ENCODE measurements at places on chromosomes 1 and 21. TPM values are rescaled to one million over a fixed set of nuclear protein-coding genes. Genes with fewer than 3 reads are reported as not detected.

- no peak for DNase-seq
These were observed 25.4 kb upstream of the SMIM12 start for GRCh38 chr1:34884961-34885360.

GRCh38 chr1:58921342-58921741, 137.5 kb upstream of the JUN start:
- no peak for DNase-seq

DNA sequence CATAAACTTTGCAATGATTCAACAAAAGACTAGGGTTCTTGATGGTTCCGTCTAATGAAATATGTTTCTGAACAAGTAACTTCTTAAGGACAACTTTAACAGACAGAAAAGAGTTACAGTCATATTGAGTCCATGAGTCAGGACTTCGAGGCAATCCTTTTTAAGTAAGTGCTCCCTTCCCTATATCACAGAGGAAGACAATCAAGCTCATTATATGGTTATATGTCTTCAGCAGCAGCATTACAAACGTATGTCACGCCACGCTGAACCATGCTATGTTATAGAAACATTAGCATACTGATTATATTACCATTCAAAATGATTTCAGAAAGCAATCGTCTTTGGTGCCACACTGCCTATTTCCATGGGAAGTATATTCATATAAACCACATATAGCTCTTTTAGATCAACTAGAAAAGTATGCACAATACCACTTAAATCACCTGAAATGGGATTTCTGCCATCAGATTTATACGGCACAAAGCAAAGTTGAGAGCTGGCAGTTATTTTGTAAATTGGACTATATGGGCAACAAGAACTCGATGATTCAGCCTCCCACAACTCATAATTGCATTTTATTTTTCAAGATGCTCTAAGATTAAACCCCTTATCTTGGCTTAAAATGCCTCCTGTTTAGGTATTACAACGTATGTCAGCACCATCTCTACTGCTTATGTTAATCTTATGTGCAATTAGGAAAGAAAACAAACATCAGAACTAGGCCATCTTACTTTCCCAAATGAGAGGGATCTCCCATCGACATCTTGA, 111.3 kb upstream of the SAMSN1 start:
- no peak for DNase-seq

- no peak for DNase-seq
These were observed 2.2 kb upstream of the TMEM51 start for GRCh38 chr1:15151377-15151806.

- DNase-seq = no peak
These were observed 65.9 kb downstream of the CLIC6 start for GRCh38 chr21:34734696-34735095.

- no peak for DNase-seq
These were observed 13.0 kb downstream of the RGS7 start for GRCh38 chr1:241343956-241344355.

DNA sequence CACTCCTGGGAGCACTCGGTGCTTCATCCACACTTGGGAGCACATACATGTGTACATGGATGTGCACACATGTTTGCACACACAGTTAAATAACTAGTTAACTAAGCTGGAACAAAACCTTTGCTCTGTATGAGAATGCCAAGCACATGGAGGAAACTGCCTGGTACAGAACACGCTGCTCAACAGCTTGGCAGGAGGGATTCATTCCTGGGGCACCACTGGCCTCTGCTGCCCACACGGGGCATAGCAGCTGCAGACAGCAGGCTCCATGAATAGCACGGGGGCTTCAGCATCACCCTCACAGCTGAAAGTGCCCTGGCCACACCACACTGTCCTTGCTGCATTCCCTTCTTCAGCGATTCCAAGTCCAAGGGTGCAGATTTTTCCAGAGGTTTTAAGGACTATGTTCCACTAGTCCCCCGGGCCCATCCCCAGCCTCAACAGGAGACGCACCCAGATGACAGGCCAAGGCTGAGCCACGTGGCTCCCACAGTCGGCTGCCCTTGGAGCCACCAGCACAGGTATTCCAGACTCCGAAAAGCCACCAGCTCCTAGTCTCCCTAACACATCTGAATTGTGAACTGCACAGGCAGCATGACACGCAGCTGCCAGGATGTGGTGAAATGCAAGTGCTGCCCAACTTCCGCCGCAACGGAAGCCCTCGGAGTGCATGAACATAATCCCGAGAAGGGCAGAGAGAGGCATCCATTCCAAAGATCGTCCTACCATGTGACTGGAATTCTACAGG, 16.9 kb downstream of the NPHP4 start:
- no peak for DNase-seq

The HTR6 gene
- polyA plus RNA-seq = not detected

The PAQR6 gene
- 0.06 TPM for polyA plus RNA-seq

The NHLH1 gene
- 0.20 TPM for polyA plus RNA-seq

The CA6 gene
- polyA plus RNA-seq = not detected

The FGR gene
- polyA plus RNA-seq = not detected

The RHBDL2 gene
- polyA plus RNA-seq = 0.07 TPM

Measured in BJ (cell line).